Fibroblast of upper back skin (primary cell): ENCODE measurements at places on chromosomes 7 and 10.

DNA sequence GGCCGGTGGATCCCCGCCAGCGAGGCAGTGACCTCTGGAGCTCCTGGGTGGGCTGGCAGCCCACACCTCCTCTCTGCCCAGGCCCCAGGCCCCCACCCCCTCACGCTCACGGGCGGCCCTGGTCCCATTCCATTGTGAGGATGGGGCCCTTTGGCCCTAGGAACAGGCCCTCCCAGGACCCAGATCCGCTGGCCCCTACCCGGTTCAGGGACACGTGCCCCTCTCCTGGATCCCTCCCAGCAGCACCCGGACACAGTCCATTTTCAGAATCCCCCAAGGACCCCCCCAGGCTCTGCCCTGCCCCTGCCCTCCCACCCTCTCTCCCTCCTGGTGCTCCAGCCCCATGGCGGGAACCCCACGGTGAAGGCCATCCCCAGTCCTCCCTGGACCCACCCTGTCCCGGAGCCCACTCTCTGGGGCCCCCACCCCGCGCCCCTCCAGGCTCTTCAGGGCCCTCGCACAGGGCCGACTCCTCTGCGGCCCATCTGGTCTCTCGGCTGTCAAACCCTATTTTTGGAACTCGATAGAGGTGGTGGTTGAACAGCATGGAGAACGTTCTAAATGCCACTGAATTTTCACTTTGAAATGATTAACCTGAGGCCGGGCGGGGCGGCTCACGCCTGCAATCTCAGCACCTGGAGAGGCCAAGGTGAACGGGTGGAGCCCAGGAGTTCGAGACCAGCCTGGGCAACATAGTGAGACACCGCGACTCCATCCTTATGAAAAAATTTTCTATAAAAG is 8.1 kb downstream of the ADAP1 start:
- no peak for DNase-seq

DNA sequence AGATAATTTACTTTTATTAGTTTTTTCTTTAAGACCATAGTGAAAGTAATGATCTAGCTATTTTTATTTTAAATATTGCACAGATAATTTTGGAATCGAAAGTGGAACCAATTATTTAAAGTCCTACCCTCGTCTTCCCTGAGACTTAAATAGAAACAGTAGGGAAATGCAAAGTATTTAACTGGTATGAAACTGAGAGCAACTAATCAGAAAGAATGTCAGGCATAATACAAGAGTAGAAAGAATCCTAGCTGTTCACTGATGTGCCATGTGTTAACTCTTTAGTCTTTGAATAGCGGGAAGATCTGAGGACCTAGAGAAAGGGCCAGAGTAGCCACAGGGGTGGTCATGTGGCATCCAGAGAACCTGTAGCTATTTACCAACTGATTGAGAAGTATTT is 630.0 kb downstream of the NRG3 start:
- no peak for DNase-seq

DNA sequence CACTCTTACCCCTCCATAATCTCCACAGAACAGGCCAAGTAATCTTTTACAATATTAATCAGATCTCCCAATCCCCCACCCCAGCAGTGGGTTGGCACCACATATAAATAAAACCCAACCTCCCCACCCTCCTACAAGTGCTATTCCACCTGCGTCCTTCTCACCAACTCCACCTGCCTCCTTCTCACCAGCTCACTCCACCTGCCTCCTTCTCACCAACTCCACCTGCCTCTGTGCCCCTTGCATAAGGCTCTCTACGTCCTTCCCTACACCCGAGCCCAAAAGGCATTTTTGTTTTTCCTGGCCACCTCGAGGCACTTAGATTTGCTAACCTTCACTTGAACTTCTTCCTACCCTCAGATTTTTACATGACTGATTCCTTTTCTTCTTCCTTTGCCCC is 89.7 kb downstream of the ATE1 start:
- no peak for DNase-seq

DNA sequence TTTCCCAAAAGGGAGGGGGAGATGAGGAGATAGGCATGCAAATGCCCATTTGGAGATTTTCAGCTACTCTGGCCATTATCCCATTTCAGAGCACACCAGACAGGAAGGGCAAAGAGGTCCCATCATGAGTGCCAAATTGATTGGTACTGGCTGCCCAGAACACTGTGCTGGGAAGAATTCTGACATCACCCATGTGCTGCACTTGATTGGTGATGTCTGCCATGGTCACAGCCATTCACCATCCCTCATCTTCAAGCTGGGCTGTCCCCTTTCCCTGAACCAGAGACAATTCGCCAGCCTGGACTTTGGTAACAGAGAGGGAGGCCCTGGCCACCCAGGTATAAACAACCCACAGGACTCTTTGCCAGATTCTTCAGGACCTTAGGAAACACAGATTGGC is 23.2 kb upstream of the RADIL start:
- DNase-seq = no peak

GRCh38 chr10:6232225-6232807 is 29.6 kb downstream of the PFKFB3 start:
- no peak for DNase-seq

GRCh38 chr7:48708635-48709034 is 215.7 kb upstream of the CDC14C start:
- no peak for DNase-seq

DNA sequence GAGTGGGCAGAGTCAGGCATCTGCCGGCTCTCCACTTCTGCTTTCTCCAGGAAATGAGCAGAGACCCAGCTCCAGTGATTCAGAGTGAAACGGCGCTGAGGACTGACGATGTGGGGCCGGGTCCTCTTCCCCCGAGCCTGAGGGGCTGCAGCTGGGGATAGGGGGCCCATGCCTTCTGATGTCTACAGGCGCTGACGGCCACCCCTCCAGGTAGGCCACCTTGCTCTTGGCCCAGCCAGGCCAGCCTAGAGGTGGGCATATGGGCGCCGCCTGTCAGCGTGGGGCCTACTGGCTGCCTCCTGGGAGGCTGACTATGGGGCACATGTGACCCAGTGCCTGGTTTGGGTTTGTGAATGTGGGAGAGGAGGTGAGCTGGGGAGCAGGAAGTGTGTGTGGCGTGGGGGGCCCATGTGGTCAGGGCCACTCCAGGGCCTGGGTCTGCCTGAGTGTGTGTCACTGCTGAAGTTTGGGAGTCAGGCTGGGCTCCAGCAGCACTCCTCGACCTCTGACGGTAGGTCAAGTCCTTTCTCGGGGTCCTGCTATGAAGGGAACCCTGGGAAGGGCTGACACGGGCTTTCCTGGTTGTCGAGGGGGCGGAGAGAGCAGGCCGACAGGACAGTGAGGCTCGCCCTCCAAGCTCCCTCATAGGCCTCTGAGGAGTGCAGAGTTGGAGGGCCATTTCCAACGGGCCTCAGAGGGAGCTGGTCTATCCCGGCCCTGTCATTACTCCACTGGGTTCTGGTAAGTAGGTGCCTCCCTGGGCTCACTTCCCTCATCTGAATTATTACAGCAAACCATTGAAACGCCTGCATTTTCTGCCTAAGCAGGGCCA is at the start of gene WDFY4:
Gene WDFY4, plus strand, starts transcription at position 82 of the 832 bp plus-strand sequence. CDS start 24,860 bp downstream, outside the sequence.
- no peak for DNase-seq

GRCh38 chr10:18235477-18235876 is 95.3 kb downstream of the CACNB2 start:
- DNase-seq = no peak
